ENCODE measurements at places on chromosomes 5 and 9. TPM values are rescaled to one million over a fixed set of nuclear protein-coding genes. Genes with fewer than 3 reads are reported as not detected.

Gene TNC
- 22.2 TPM for polyA plus RNA-seq

Gene ASTN2
- polyA plus RNA-seq: 0.31 TPM

Gene MARCOL
- polyA plus RNA-seq: not detected

Gene GABRB2
- polyA plus RNA-seq: not detected

Gene ABCA1
- 5.7 TPM for polyA plus RNA-seq

Gene MLANA
- polyA plus RNA-seq: not detected

Gene HAVCR2
- polyA plus RNA-seq: not detected

Gene ARHGEF37
- 5.1 TPM for polyA plus RNA-seq

Gene IL11RA
- 3.2 TPM for polyA plus RNA-seq

Gene NOXA1
- 0.18 TPM for polyA plus RNA-seq

Gene ANKRD18A
- polyA plus RNA-seq: 1.9 TPM

Gene CDC20B
- polyA plus RNA-seq: 0.05 TPM

Gene SLC28A3
- 0.12 TPM for polyA plus RNA-seq

Gene SRP19
- polyA plus RNA-seq: 43.7 TPM

Gene GFPT2
- polyA plus RNA-seq: 0.15 TPM

Gene GNA14
- polyA plus RNA-seq: not detected

Gene HNRNPH1
- polyA plus RNA-seq: 130 TPM

Gene RNF180
- polyA plus RNA-seq: 0.20 TPM

Gene SHOC1
- polyA plus RNA-seq: 0.01 TPM

Gene PDCD1LG2
- 7.8 TPM for polyA plus RNA-seq

Gene PFN3
- not detected for polyA plus RNA-seq

Gene VCAN
- 28.7 TPM for polyA plus RNA-seq

Gene PCDHA1
- polyA plus RNA-seq: 0.01 TPM

Gene SLC46A2
- polyA plus RNA-seq: not detected

Gene LCNL1
- not detected for polyA plus RNA-seq

Gene CKMT2
- polyA plus RNA-seq: not detected

Gene DMRTA1
- polyA plus RNA-seq: 0.36 TPM

Gene KIF2A
- polyA plus RNA-seq: 23.4 TPM

Gene TMEM232
- polyA plus RNA-seq: 0.49 TPM

Gene GCNT4
- 1.4 TPM for polyA plus RNA-seq

Gene NUTM2F
- not detected for polyA plus RNA-seq

Gene CA9
- polyA plus RNA-seq: 37.7 TPM

Gene GRIA1
- not detected for polyA plus RNA-seq

Gene CCNI2
- 0.09 TPM for polyA plus RNA-seq

Gene NACC2
- polyA plus RNA-seq: 6.7 TPM

Gene GALNT12
- 0.63 TPM for polyA plus RNA-seq

Gene PKN3
- 2.1 TPM for polyA plus RNA-seq

Gene STX17
- polyA plus RNA-seq: 5.6 TPM

Gene SLC27A6
- polyA plus RNA-seq: 2.5 TPM

Gene MYMK
- not detected for polyA plus RNA-seq

Gene BARHL1
- polyA plus RNA-seq: not detected

Gene DIPK1B
- 0.33 TPM for polyA plus RNA-seq

Gene TCF7
- 2.0 TPM for polyA plus RNA-seq

Gene HRH2
- 0.01 TPM for polyA plus RNA-seq

Gene SUSD1
- polyA plus RNA-seq: 2.9 TPM

Gene RANBP17
- polyA plus RNA-seq: 0.76 TPM

Gene NINJ1
- 48.5 TPM for polyA plus RNA-seq

Gene SLC22A4
- 2.1 TPM for polyA plus RNA-seq

Gene PCDHA7
- polyA plus RNA-seq: 0.02 TPM

Gene ZDHHC11
- 0.63 TPM for polyA plus RNA-seq

Gene TLE1
- polyA plus RNA-seq: 18.3 TPM

Gene GRM6
- polyA plus RNA-seq: not detected

Gene SYK
- polyA plus RNA-seq: 4.1 TPM

Data from mammary epithelial cell (primary cell).